ENCODE measurements at places on chromosomes 6 and 20. TPM values are rescaled to one million over a fixed set of nuclear protein-coding genes. Genes with fewer than 3 reads are reported as not detected.

GRCh38 chr20:48624315-48625020 is 203.3 kb downstream of the PREX1 start:
- H3K27me3 ChIP-seq: no peaks in the 10 kb centered on the region
- H3K27ac ChIP-seq: no peak overlapping the region
- H3K36me3 ChIP-seq: peaks cover 3% of the 10 kb centered on the region
- H3K4me1 ChIP-seq: peaks cover 14% of the 10 kb centered on the region
- DNase-seq: no peak

DNA sequence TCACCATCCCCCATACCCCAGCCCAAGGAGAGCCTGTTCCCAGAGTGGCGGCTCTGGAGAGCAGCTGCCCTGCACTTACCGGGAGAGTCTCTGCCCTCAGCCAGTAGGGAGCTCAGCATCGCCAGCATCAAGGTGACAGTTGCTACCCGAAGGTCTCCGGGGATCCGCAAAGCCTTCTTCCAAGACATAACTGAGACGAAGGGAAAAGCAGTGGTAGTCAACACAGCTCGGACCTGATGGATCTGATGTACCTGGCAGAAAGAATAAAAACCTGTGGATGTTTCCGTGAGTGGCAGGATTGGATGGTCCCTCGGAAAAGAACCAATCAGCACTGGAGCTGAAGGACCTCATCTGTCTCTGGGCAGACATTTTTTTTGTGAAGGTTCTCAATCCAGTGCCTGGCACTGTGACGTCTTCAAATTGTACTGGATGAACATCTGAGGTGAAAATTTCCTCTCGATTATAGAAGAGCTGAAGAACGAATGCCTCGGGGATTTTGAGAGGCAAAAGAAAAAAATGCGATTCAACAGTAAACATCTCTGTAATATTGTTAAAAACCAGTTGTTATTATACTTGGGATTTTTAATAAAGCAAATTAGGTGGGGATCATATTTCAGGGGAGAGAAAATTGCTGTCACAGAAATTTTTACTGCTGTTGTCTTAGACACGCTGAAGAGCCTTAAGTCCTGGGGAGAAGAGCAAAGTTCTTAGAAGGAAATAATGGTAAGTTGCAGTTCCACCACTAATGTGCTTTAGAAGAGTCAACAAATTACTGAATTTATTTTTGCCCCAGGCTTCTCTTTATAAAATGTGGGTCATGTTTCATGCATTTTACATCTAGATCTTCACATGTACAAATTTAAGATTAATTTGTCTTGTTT is at the start of gene HLA-DQB1:
HLA-DQB1 (minus strand) TSS at position 238 of the 881 bp plus-strand sequence; CDS start at position 188, 50 bp downstream.
- no peak within 1 kb of the TSS for H3K27ac ChIP-seq
- H3K27me3 ChIP-seq: peaks cover 4% of the 10 kb centered on the region
- H3K4me3 ChIP-seq: no peak within 1 kb of the TSS
- DNase-seq: no peak
- H3K36me3 ChIP-seq: no peaks in the 10 kb centered on the region

DNA sequence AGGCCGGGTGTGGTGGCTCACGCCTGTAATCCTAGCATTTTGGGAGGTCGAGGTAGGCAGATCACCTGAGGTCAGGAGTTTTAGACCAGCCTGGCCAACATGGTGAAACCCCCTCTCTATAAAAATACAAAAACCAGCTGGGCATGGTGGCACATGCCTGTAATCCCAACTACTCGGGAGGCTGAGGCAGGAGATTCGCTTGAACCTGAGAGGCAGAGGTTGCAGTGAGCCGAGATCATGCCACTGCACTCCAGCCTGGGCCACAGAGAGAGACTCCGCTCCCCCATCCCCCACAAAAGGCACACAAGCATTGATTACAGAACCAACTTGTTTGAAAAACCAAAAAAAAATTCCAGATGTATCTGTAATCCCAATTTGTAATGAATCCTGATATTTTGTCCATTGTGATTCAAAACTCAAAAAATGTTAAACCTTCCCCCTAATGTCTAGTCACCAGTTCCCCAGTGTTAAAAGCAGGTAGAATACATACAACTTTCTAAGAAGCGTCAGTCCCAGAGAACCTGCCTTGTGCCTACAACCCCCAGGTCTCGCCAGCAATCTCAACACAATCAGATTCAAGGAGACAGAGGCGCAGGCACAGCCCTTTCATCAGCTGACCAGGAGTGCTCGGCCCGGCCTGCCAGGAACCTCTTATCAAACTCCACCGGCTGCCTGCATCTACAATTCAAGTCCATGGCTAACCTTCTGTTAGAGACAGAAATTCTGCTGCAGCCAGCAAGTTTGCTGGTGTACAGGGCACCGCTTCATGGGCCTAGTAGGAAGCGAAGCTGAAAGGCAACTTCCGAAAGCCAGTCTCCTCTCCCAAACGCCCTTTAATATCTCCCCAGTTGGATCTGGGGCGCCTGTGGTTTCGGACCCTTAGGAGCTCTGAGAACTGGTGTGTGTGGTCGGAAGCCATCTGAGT is 2.1 kb downstream of the EZR start:
- H3K36me3 ChIP-seq: peaks cover 33% of the 10 kb centered on the region
- peak; percentile 62 for DNase-seq
- H3K27me3 ChIP-seq: no peaks in the 10 kb centered on the region
- H3K4me1 ChIP-seq: peaks cover 21% of the 10 kb centered on the region
- H3K4me3 ChIP-seq: peak overlapping the region; percentile 60
- H3K27ac ChIP-seq: peak overlapping the region; percentile 99

DNA sequence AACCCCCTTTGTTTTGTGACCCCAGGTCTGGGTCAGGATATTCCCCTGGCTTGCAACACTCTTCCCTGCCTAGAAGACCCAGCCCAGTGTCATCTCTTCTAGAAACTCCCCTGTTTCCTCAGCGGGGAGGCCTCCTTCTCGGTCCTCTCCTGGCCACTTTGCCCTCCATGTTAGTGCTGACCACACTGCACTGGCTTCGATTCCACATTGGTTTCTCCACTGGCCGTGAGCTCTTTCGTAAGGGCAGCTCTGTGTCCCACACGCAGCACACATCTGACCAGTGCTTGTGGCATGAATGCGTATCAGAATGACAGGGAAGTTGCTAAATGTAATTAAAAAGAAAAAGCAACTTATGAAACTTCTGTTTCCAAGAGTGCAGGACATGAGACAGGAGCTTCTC is 49.4 kb upstream of the FNDC1 start:
- peaks cover 6% of the 10 kb centered on the region for H3K27me3 ChIP-seq
- no peak overlapping the region for H3K27ac ChIP-seq
- H3K4me3 ChIP-seq: no peak overlapping the region
- H3K4me1 ChIP-seq: no peaks in the 10 kb centered on the region
- DNase-seq: no peak

APOBEC2 gene
- polyA plus RNA-seq: 5.6 TPM

EBF4 gene
- polyA plus RNA-seq: 12.2 TPM

Data from large intestine (tissue), 12 donors.